ENCODE measurements at places on chromosomes 2 and 18. TPM values are rescaled to one million over a fixed set of nuclear protein-coding genes. Genes with fewer than 3 reads are reported as not detected.

GRCh38 chr18:79440316-79441110, 44.8 kb downstream of the NFATC1 start:
- no peak overlapping the region for H3K27ac ChIP-seq
- H3K4me1 ChIP-seq: peaks cover 8% of the 10 kb centered on the region
- DNase-seq: no peak
- H3K27me3 ChIP-seq: no peaks in the 10 kb centered on the region

GRCh38 chr2:136248907-136249306, 131.0 kb upstream of the CXCR4 start:
- DNase-seq: no peak
- H3K4me1 ChIP-seq: peaks cover 15% of the 10 kb centered on the region
- no peaks in the 10 kb centered on the region for H3K27me3 ChIP-seq
- H3K27ac ChIP-seq: no peak overlapping the region
- no peaks in the 10 kb centered on the region for H3K36me3 ChIP-seq
- no peak overlapping the region for H3K4me3 ChIP-seq

GRCh38 chr18:63477200-63477599, 442 bp downstream of the SERPINB5 start:
- H3K4me1 ChIP-seq: no peaks in the 10 kb centered on the region
- no peak for DNase-seq
- H3K4me3 ChIP-seq: no peak overlapping the region
- peaks cover 55% of the 10 kb centered on the region for H3K27me3 ChIP-seq

COX5B gene
- total RNA-seq: 236 TPM

DNA sequence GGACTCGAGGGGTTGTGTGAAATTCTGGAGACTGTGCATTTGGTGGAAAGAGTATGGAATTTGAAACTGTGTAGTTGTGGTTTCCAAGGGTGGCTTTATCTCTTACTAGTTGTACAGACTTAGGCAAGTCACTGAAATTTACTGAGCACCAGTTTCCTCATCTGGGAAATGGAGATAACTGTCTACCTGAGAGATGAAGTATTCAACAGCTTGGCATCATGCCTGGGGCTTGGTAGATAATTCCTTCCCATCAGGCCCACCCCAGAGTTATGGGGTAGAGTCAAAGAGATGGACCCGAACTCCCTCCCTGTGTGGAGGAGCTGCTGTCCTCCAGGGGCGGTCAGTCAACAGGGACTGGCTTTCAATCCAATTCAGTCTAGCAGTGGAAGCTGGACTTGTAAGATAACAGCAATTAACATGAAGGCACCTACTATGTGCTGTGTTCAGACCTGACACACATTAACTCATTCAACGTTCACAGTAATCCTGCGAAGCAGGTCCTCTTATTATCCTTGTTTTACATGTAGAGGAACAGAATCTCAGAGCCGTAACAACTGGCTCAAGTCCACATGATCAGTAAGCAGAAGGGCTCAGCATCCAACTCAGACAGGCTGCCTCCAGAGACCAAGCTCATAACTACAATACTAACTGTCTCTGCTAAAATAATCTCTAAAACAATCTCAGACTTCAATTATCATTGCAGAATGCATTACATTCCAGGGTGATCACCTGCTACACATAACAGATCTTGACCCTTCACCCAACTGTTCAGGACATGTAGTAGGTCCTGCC, 432.1 kb downstream of the LPIN1 start:
- H3K4me1 ChIP-seq: peaks cover 16% of the 10 kb centered on the region
- no peak for DNase-seq
- H3K4me3 ChIP-seq: no peak overlapping the region
- H3K27ac ChIP-seq: no peak overlapping the region
- H3K36me3 ChIP-seq: no peaks in the 10 kb centered on the region
- peaks cover 3% of the 10 kb centered on the region for H3K27me3 ChIP-seq

All from activated CD8-positive, alpha-beta memory T cell treated with anti-CD3 and anti-CD28 coated beads, Interleukin-2, amount 10 ng/mL, durations not matched to agents 7 days and 5 days (primary cell).